ENCODE measurements at places on chromosomes 13 and 19. TPM values are rescaled to one million over a fixed set of nuclear protein-coding genes. Genes with fewer than 3 reads are reported as not detected.

Gene PPP2R1A
- total RNA-seq, result 156 TPM

Gene CBY2
- not detected for total RNA-seq

Gene ERICH4
- total RNA-seq, result not detected

DNA sequence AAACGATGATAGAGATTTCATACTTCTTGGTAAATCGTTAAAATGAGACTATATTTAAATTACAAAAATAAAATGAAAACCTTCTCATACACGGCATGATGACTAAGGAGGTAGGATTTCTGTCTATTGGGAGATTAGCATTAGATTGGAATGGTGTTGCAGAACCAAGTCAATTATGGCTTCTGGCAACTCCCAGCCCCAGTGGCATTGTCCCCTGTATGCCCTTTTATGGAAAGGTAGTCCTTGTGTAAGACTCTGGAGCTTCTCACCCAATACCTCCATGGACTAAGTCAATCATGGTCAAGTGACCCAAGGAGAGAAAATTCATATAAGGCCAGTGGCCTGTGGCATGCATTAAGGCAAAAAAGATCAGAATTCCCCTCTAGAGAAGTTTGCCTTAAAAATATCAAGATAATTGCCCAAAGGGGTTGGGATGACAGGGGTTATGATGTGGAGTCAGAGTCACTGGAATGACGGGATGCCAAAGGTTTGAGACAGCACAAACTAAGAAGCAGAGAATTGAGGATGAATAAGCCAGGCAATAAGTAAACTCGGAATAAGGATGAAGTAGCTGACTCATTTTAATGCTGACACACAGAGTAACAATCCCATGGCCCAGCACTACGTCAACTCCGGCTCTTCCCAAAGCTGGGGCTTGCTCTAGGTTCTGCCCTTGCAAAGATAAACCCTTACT is 57.8 kb upstream of the POSTN start:
- no peaks in the 10 kb centered on the region for H3K36me3 ChIP-seq
- no peak for DNase-seq
- H3K4me3 ChIP-seq, result no peak overlapping the region
- no peak overlapping the region for H3K27ac ChIP-seq
- no peaks in the 10 kb centered on the region for H3K4me1 ChIP-seq

DNA sequence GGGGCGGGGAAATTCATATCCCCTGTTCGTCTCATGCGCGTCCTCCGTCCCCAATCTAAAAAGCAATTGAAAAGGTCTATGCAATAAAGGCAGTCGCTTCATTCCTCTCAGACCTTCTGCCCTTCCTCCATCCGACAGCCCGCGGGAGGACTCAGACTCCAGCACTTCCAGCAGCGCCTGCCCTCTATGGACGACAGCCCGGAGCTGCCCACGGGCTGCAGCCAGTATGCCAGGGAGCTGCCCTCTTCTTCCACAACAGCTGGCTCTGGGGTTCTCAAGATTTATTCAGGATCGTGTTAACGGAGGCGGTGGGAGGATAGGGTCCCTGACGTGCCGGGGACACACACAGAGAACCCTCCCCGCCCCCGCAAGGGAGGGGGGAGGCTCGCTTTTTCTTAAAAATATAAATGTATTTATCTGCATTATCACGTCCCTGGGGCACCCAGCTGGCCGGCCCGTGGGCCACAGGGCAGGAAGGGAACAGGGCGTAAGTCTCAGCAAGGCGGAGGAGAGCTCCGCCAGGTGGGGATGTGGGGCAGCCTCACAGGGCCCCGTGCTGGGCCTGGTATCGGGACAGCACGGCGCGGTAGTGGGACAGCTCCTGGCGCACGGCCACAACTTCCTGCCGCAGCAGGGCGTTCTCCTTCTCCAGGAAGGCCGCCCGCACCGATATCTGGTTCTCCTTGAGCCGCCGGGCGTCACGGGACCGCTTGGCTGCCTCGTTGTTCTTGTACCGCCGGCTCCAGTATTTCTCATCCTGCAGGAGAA is 6.7 kb downstream of the DBP start:
- H3K36me3 ChIP-seq, result peaks cover 11% of the 10 kb centered on the region
- peak overlapping the region; percentile 11 for H3K27ac ChIP-seq
- no peak overlapping the region for H3K4me3 ChIP-seq

- peak overlapping the region; percentile 47 for H3K27ac ChIP-seq
- DNase-seq, result no peak
- peak overlapping the region; percentile 41 for H3K4me3 ChIP-seq
- H3K36me3 ChIP-seq, result no peaks in the 10 kb centered on the region
Measured at GRCh38 chr19:38734176-38734425, 10.2 kb downstream of the CAPN12 start.

- no peak overlapping the region for H3K27ac ChIP-seq
- no peaks in the 10 kb centered on the region for H3K4me1 ChIP-seq
- H3K27me3 ChIP-seq, result no peaks in the 10 kb centered on the region
- H3K4me3 ChIP-seq, result no peak overlapping the region
- DNase-seq, result no peak
Measured at GRCh38 chr19:29752450-29753025, 37.5 kb upstream of the C19orf12 start.

DNA sequence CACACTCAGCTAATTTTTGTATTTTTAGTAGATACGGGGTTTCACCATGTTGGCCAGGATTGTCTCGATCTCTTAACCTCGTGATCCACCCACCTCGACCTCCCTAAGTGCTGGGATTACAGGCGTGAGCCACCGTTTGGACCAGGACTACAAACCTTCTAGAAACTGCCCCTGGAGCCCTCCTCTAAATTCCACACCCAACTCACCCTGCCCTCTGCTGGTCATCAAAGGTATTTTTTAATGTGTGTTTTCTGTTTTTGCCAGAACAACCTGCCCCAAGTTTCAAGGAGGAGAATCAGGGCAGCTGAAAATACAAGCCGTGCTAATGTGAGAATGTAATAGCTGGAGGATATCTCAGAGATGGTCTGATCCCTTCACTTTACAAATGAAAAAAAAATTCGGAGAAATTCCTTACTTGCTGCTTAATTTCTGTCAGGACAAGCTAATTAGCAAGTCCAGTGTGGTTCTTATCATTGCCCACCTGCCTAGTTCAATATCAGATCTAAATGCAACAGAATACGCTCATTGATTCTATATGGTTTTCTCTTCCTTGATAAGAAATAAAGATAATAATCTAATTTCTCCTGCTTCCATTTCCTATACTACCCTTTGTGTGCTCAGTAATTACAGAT is 4.1 kb downstream of the ATP8A2 start:
- no peak overlapping the region for H3K4me3 ChIP-seq
- no peak overlapping the region for H3K27ac ChIP-seq
- H3K27me3 ChIP-seq, result no peaks in the 10 kb centered on the region
- no peaks in the 10 kb centered on the region for H3K36me3 ChIP-seq
- H3K4me1 ChIP-seq, result no peaks in the 10 kb centered on the region
- DNase-seq, result peak; percentile 8

GRCh38 chr13:42395086-42395821 is 123.3 kb downstream of the AKAP11 start:
- DNase-seq, result no peak
- no peak overlapping the region for H3K27ac ChIP-seq
- H3K4me3 ChIP-seq, result peak overlapping the region; percentile 9
- H3K27me3 ChIP-seq, result no peaks in the 10 kb centered on the region
- peaks cover 47% of the 10 kb centered on the region for H3K4me1 ChIP-seq
- H3K36me3 ChIP-seq, result no peaks in the 10 kb centered on the region
